ENCODE measurements at places on chromosomes 1 and 21. TPM values are rescaled to one million over a fixed set of nuclear protein-coding genes. Genes with fewer than 3 reads are reported as not detected.

GRCh38 chr21:45590726-45591618 is 48.7 kb upstream of the SLC19A1 start:
- no peaks in the 10 kb centered on the region for H3K27me3 ChIP-seq
- H3K27ac ChIP-seq = no peak overlapping the region
- no peaks in the 10 kb centered on the region for H3K36me3 ChIP-seq
- H3K4me1 ChIP-seq = no peaks in the 10 kb centered on the region
- no peak overlapping the region for H3K4me3 ChIP-seq

- no peaks in the 10 kb centered on the region for H3K36me3 ChIP-seq
- no peaks in the 10 kb centered on the region for H3K4me1 ChIP-seq
- no peak for DNase-seq
- H3K27me3 ChIP-seq = no peaks in the 10 kb centered on the region
- no peak overlapping the region for H3K27ac ChIP-seq
Measured at GRCh38 chr1:54163051-54163450, 10.3 kb upstream of the CDCP2 start.

GRCh38 chr21:33544451-33545195 is 1.8 kb downstream of the SON start:
- H3K36me3 ChIP-seq = no peaks in the 10 kb centered on the region
- peak overlapping the region; percentile 100 for H3K4me3 ChIP-seq
- H3K4me1 ChIP-seq = no peaks in the 10 kb centered on the region
- H3K27ac ChIP-seq = no peak overlapping the region
- DNase-seq = no peak

- no peaks in the 10 kb centered on the region for H3K27me3 ChIP-seq
- DNase-seq = no peak
- no peaks in the 10 kb centered on the region for H3K4me1 ChIP-seq
- H3K4me3 ChIP-seq = no peak overlapping the region
- no peaks in the 10 kb centered on the region for H3K36me3 ChIP-seq
- H3K27ac ChIP-seq = no peak overlapping the region
Measured at GRCh38 chr1:41400225-41400624, 39.0 kb downstream of the FOXO6 start.

- no peaks in the 10 kb centered on the region for H3K27me3 ChIP-seq
- no peaks in the 10 kb centered on the region for H3K36me3 ChIP-seq
- no peaks in the 10 kb centered on the region for H3K4me1 ChIP-seq
- no peak overlapping the region for H3K4me3 ChIP-seq
- H3K27ac ChIP-seq = no peak overlapping the region
Measured at GRCh38 chr1:178121883-178122282, 28.0 kb downstream of the RASAL2 start.

DNA sequence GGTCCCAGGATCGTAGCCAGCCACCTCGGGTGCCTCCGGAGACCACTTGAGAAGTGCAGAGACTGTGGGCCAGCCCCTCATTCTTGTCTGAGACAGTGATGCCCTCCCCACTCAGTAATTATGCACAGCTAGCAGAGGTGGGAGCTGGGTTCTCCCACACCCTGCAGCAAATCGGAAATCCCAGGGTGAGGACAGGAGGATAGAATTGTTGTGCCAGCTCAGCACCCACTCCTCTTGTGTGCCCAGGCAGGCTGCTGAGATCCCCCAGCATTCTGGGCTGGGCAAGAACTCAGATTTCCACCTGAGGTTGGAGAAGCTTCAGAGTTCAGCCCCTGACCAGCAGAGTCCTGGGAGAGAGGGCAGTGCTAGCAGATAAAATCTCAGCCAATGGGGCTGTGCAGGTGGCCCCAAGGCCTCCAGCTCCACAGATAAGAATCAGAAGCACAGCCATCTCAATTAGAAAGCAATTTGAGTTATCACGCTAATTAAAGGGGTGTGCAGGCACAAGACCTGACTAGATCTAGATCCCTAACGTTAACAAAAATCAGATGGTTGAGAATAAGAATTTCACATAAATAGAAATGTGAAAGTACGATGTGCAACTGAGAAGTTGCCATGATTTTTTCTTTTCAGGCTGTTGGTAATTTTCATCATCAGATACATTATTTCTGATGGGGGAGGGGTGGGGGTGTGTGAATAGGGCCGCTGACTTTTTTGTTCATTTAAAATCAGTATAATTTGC is 45.5 kb upstream of the IRF2BP2 start:
- H3K27ac ChIP-seq = no peak overlapping the region
- H3K4me1 ChIP-seq = no peaks in the 10 kb centered on the region

- no peaks in the 10 kb centered on the region for H3K4me1 ChIP-seq
- no peaks in the 10 kb centered on the region for H3K27me3 ChIP-seq
- H3K36me3 ChIP-seq = no peaks in the 10 kb centered on the region
Measured at GRCh38 chr1:55262822-55263221, 47.7 kb upstream of the USP24 start.

- H3K27ac ChIP-seq = no peak overlapping the region
- H3K36me3 ChIP-seq = peaks cover 4% of the 10 kb centered on the region
- no peak for DNase-seq
Measured at GRCh38 chr1:169395955-169396354, 28.0 kb downstream of the BLZF1 start.

DNA sequence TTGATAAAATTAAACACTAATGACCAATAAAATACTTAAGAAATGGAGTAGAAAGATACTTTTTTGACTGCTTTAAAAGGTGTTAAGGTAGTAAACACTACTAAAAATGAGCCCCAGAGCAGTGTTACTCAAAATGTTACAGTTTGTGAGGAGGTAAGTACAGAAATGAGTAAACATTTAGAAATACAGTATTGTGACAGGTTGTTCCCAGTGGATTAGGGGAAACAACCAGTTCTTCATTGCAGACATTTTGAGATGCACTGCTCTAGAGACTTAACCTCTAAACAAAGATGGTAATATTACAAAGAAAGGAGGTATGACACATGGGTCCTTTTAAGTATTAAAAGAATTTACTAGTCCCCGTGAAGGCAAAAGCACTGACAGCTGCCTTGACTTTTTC is 12.7 kb downstream of the DHX9 start:
- no peak for DNase-seq
- H3K36me3 ChIP-seq = peaks cover 6% of the 10 kb centered on the region
- no peak overlapping the region for H3K27ac ChIP-seq
- H3K4me3 ChIP-seq = no peak overlapping the region

DNA sequence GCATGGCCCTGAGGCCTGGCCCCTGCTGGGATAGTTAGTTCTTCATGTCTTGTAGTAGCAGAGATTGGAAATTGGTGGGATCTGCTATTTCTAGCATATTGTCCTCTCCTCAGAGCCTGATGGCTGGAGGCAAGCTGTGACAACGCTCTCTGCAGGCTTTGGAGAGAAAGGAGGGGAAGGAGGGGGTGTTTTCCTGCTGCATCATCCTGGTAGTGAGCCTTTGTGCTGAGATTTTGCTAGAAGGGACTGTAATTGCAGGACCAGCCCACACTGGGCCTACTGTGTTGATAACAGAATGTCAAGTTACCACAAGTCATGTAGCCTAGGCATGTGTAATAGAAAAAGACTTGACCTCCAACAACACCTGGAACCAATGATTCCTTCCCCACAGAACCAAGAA is 351.0 kb downstream of the SIPA1L2 start:
- H3K36me3 ChIP-seq = no peaks in the 10 kb centered on the region
- H3K4me3 ChIP-seq = no peak overlapping the region
- H3K27ac ChIP-seq = no peak overlapping the region

DNA sequence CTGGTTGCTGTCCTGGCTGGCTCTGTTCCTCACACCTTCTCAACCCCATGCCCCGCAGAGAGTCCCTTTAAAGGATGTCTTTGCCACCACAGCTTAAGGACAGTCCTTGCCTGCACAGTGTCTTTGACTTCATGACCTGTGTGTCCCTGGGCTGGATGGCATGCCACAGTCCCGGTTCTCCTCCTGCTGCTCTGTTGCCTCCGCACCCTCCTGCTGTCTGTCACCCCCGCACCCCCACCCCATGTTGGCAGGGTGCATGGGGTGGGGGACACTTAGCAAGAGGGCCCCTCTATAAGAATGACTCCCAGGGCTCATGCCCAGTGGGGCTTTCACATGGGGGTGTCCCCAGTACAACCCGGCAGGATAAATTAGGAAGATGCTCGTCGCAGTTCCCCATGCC is 41.6 kb upstream of the PADI1 start:
- H3K27me3 ChIP-seq = no peaks in the 10 kb centered on the region
- no peak overlapping the region for H3K4me3 ChIP-seq
- DNase-seq = no peak
- no peak overlapping the region for H3K27ac ChIP-seq

DNA sequence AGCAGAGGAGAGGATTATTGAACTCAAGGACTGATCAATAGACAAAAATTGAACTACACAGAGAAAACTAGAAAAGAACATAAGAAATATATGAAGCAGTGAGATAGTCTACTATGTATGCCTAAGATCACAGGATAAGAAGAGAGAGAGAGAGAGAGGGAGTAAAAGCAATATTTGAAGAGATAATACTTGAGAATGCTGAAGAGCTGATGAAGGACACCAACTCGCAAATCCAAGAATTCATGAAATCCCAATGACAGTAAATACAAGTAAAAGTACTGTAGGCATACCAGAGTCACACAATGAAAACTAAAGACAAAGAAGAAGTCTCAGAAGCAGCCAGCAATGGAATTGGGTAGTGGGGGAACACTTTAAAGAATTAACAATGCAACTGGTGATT is 260.1 kb upstream of the SPAG17 start:
- no peak overlapping the region for H3K27ac ChIP-seq
- H3K36me3 ChIP-seq = no peaks in the 10 kb centered on the region
- no peak overlapping the region for H3K4me3 ChIP-seq
- no peak for DNase-seq
- no peaks in the 10 kb centered on the region for H3K4me1 ChIP-seq

SLC30A10 gene
- not detected for total RNA-seq

DAB1 gene
- total RNA-seq = 1.2 TPM

TRIM45 gene
- total RNA-seq = 2.5 TPM

Data from aorta (tissue), 5 donors.